T-helper 17 cell (primary cell): ENCODE measurements at places on chromosomes 13 and 19. TPM values are rescaled to one million over a fixed set of nuclear protein-coding genes. Genes with fewer than 3 reads are reported as not detected.

GRCh38 chr13:27971236-27971645 lies 2.1 kb upstream of the CDX2 start:
- peaks cover 21% of the 10 kb centered on the region for H3K4me1 ChIP-seq
- peaks cover 80% of the 10 kb centered on the region for H3K27me3 ChIP-seq
- no peak for DNase-seq
- peaks cover 2% of the 10 kb centered on the region for H3K36me3 ChIP-seq
- no peak overlapping the region for H3K27ac ChIP-seq

Gene CIRBP
- total RNA-seq = 474 TPM

Gene POU4F1
- 0.18 TPM for total RNA-seq

Gene GPR183
- 249 TPM for total RNA-seq

GRCh38 chr13:32264407-32264806 lies 50.8 kb downstream of the ZAR1L start:
- no peak for DNase-seq
- no peak overlapping the region for H3K4me3 ChIP-seq
- H3K27ac ChIP-seq = peak overlapping the region; percentile 67
- peaks cover 13% of the 10 kb centered on the region for H3K36me3 ChIP-seq

GRCh38 chr19:13099073-13099999 lies 3.3 kb downstream of the LYL1 start:
- peaks cover 7% of the 10 kb centered on the region for H3K27me3 ChIP-seq
- DNase-seq = peak; percentile 69
- H3K4me3 ChIP-seq = peak overlapping the region; percentile 87
- peak overlapping the region; percentile 88 for H3K27ac ChIP-seq
- H3K4me1 ChIP-seq = peaks cover 43% of the 10 kb centered on the region
- peaks cover 2% of the 10 kb centered on the region for H3K36me3 ChIP-seq

Gene ZNF224
- 34.8 TPM for total RNA-seq

Gene SIAH3
- total RNA-seq = 0.15 TPM

Gene OR10H1
- total RNA-seq = not detected

DNA sequence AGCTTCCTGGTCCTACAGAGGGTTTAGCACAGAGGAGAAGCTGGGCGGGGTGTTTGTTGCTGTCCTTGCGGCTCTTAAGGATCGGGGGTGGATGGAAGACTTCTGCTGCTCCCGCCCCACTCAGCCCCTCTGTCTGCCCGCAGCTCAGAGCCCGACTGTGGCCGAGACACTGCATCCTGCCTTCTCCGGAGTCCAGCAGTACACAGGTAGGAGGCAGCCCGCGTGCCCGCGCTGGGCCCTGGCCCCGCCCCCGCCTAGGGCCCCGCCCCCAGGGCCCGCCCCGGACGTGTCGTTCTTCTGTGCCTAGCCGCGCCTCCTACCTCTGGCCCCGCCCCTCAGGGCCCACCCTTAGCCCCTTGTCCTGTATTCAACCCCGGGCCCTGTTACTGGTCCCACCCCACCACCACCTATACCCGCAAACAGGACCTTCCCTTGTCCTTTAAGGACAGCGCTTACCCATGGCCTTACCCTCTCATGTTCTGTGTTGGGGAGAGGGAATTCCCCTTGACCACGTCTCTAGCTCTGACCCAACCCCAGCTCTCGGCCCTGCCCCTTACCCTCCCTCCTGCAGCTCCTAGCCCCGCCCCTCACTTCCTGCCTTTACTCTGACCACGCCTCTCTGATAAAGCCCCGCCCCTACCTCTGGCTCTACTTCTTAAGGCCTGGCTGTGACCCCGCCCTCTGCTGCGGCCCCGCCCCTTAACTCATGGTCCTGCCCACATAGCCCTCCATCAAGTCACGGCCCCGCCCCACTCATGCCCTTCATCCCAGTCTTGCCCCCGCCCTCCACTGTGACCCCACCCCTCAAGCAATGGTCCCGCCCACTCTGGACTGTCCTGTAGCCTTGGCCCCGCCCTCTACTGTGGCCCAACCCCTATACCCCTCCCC lies 60.5 kb downstream of the CELF5 start:
- peak; percentile 59 for DNase-seq
- H3K36me3 ChIP-seq = no peaks in the 10 kb centered on the region
- H3K27ac ChIP-seq = no peak overlapping the region
- peaks cover 22% of the 10 kb centered on the region for H3K27me3 ChIP-seq

DNA sequence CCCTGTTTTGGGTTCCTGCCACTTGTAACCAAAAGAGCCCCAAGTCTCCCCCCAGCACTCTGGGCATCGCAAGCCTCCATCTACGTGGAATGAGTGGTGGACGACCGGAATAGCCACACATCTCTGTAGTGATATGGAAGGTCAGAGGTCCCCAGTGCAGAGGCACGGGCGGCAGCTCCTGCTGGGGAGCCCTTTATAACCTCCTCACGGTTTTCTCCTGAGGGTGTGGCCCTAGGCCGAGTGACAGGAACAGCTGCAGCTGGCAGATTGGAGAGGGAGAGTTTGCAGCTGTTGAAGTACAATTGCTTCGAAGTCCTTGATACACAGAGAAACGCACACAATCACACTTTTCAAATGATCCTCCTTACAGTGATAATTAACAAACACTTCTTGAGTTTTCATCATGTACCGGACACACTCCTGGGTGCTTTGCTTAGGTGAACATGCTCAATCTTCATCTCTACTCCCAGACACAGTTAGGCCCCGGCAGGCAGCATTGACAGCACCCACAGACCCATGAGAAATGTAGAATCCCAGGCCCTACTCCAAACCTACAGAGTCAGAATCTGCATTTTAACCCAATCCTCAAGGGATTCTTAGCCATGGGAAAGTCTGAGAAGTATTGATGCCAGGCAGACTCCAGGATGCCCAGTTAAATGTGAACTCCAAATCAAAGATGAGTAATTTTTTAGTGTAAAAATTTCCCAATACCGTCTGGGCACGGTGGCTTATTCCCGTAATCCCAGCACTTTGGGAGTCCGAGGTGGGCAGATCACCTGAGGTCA lies 4.9 kb upstream of the ZNF787 start:
- H3K27me3 ChIP-seq = no peaks in the 10 kb centered on the region
- H3K4me1 ChIP-seq = peaks cover 4% of the 10 kb centered on the region
- H3K36me3 ChIP-seq = no peaks in the 10 kb centered on the region

DNA sequence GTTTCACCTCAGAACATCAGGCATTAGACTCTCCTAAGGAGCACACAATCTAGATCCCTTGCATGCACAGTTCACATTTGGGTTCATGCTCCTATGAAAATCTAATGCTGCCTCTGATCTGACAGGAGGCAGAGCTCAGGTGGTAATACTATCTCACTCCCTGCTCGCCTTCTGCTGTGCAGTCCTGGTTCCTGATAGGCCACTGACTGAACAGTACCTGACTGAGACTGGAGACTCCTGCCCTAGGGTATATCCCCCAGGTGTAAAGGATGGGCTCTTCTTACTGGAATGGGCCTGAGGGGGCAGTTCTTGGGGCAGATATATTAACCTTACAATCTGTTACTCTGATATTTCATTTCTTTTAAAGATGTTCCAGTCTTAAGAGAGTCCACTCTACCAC lies 6.3 kb downstream of the OBI1 start:
- no peaks in the 10 kb centered on the region for H3K27me3 ChIP-seq
- DNase-seq = no peak
- no peak overlapping the region for H3K27ac ChIP-seq

Gene STOML3
- total RNA-seq = not detected

- H3K36me3 ChIP-seq = no peaks in the 10 kb centered on the region
- H3K4me1 ChIP-seq = peaks cover 11% of the 10 kb centered on the region
- H3K4me3 ChIP-seq = no peak overlapping the region
- DNase-seq = no peak
Measured at GRCh38 chr13:27536361-27537101, 83.8 kb downstream of the LNX2 start.

Gene GNA15
- 28.7 TPM for total RNA-seq

DNA sequence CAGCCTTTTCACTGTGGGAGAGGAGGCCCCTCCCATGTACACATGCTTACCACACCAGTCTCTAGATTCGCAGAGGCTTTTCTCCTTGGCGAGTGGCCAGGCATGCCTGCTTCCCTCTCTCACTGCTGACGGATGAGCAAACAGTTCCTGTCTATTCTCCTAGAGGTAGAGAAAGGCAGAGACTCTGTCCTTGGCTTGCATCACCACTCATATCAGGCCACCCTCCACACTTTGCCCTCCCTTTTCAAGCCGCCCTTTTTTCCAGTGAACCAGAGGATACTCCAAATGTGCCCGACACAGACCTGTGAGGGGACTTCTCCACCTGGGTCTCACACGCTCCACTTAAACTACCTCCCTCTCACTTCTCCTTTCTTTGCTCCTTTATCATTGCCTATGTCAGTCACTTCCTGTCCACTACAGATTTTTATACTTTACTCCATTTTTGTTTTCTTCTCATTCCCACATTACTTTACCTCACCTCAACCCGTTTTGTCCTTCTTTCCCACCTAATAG lies 284.6 kb downstream of the DNAJC15 start:
- peaks cover 3% of the 10 kb centered on the region for H3K4me1 ChIP-seq
- no peak for DNase-seq
- peak overlapping the region; percentile 19 for H3K27ac ChIP-seq
- peaks cover 3% of the 10 kb centered on the region for H3K36me3 ChIP-seq
- H3K4me3 ChIP-seq = no peak overlapping the region

- peak overlapping the region; percentile 53 for H3K4me3 ChIP-seq
- H3K27ac ChIP-seq = peak overlapping the region; percentile 80
- H3K36me3 ChIP-seq = peaks cover 11% of the 10 kb centered on the region
- no peak for DNase-seq
- peaks cover 12% of the 10 kb centered on the region for H3K4me1 ChIP-seq
Measured at GRCh38 chr19:19571071-19571786, 33.2 kb downstream of the CILP2 start.

- no peak overlapping the region for H3K4me3 ChIP-seq
- no peaks in the 10 kb centered on the region for H3K27me3 ChIP-seq
- no peaks in the 10 kb centered on the region for H3K36me3 ChIP-seq
- peaks cover 8% of the 10 kb centered on the region for H3K4me1 ChIP-seq
- DNase-seq = no peak
- H3K27ac ChIP-seq = no peak overlapping the region
Measured at GRCh38 chr13:45807520-45808099, 43.9 kb downstream of the SIAH3 start.

GRCh38 chr13:91108315-91108714 lies 239.2 kb upstream of the MIR17HG start:
- no peak overlapping the region for H3K27ac ChIP-seq
- H3K4me1 ChIP-seq = no peaks in the 10 kb centered on the region
- H3K27me3 ChIP-seq = peaks cover 6% of the 10 kb centered on the region
- H3K4me3 ChIP-seq = no peak overlapping the region

GRCh38 chr19:47107202-47107952 lies 6.2 kb downstream of the ZC3H4 start:
- H3K4me3 ChIP-seq = peak overlapping the region; percentile 78
- no peaks in the 10 kb centered on the region for H3K27me3 ChIP-seq
- H3K27ac ChIP-seq = peak overlapping the region; percentile 98
- peaks cover 44% of the 10 kb centered on the region for H3K4me1 ChIP-seq
- no peak for DNase-seq

- H3K27me3 ChIP-seq = no peaks in the 10 kb centered on the region
- H3K36me3 ChIP-seq = peaks cover 3% of the 10 kb centered on the region
- no peak for DNase-seq
Measured at GRCh38 chr19:45509692-45510015, 2.4 kb downstream of the VASP start.

DNA sequence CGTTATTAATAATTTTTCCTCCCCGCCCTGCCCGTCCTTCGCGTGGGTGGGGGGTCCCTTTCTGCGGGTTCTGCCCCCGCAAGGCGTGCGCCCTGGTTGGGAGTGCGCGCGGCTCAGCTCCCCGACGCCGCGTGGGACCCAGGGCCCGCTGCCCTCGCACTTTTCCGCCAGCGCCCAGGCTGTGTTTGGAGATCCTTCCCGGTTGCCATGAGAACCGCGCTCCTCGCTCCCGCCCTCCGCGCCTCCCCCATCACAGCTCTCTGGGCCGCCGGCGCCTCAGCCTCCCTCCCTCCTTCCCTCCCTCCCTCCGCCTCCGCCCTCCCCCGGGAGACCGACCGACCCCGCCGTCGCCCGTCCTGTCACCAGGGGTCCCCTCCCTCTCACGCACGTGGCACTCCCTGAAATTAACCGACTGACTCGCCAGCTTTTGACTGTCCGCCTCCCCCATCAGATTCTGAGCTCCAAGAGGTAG lies 2.4 kb upstream of the SSBP4 start:
- H3K27ac ChIP-seq = peak overlapping the region; percentile 83
- DNase-seq = peak; percentile 61
- peaks cover 54% of the 10 kb centered on the region for H3K4me1 ChIP-seq
- no peaks in the 10 kb centered on the region for H3K27me3 ChIP-seq

GRCh38 chr13:27556109-27556508 lies 64.2 kb downstream of the LNX2 start:
- H3K27me3 ChIP-seq = no peaks in the 10 kb centered on the region
- peaks cover 6% of the 10 kb centered on the region for H3K36me3 ChIP-seq
- no peak overlapping the region for H3K27ac ChIP-seq
- DNase-seq = no peak
- no peak overlapping the region for H3K4me3 ChIP-seq
- H3K4me1 ChIP-seq = peaks cover 8% of the 10 kb centered on the region

- no peaks in the 10 kb centered on the region for H3K4me1 ChIP-seq
- no peaks in the 10 kb centered on the region for H3K36me3 ChIP-seq
- DNase-seq = no peak
Measured at GRCh38 chr13:57865600-57866294, 234.2 kb downstream of the PCDH17 start.

Gene WDR88
- not detected for total RNA-seq

Gene ZDHHC20
- total RNA-seq = 69.0 TPM

- H3K27me3 ChIP-seq = no peaks in the 10 kb centered on the region
- H3K4me1 ChIP-seq = peaks cover 13% of the 10 kb centered on the region
- peaks cover 15% of the 10 kb centered on the region for H3K36me3 ChIP-seq
- no peak overlapping the region for H3K4me3 ChIP-seq
- H3K27ac ChIP-seq = no peak overlapping the region
Measured at GRCh38 chr13:23856008-23856750, 33.0 kb downstream of the MIPEP start.

DNA sequence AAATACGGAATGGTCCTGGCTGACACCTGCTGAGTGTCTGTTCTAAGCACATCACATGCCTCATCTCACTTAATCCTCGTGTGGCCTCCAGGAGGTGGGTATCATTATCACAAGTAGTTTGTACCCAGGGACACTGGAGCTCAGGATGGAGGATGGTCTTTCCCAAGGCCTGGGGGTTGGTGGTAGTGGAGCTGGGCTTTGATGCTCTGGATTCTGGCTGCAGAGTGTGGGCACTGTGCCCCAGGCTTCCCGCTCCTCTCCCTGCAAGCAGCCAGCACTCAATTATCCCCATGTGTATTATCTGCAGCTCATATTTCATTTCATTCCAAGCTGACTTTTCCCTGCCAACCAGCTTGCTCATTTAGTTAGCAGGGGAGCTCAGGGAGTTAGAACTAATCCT lies 52.1 kb downstream of the SIAH3 start:
- H3K27ac ChIP-seq = no peak overlapping the region
- H3K4me3 ChIP-seq = no peak overlapping the region
- no peaks in the 10 kb centered on the region for H3K36me3 ChIP-seq
- no peaks in the 10 kb centered on the region for H3K4me1 ChIP-seq
- H3K27me3 ChIP-seq = peaks cover 23% of the 10 kb centered on the region

- no peak overlapping the region for H3K27ac ChIP-seq
- DNase-seq = no peak
- H3K4me1 ChIP-seq = no peaks in the 10 kb centered on the region
- H3K36me3 ChIP-seq = peaks cover 3% of the 10 kb centered on the region
- H3K27me3 ChIP-seq = no peaks in the 10 kb centered on the region
Measured at GRCh38 chr19:22066886-22067285, 14.6 kb downstream of the ZNF257 start.
